ENCODE measurements at places on chromosomes 16 and 17.

GRCh38 chr17:48910370-48910769 is 2.2 kb downstream of the UBE2Z start:
- DNase-seq: no peak

DNA sequence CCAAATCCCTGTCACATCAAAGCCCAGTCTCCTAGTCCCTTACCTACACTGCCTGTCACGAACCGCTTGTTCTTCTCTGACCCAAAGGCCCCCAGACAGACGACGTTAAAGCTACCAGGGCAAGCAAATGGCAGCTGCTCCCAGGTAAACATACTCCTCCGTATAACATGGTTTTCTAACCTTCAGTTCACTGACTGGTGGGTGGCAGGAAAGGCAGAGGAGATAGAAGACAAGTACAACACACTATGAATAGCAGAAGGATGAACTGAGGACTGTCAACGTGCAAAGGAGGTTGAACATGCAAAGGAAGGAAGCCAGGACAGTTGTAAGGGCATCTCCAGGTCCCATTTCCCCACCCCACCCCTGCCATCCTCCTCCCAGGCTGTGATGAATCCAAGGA is 449.8 kb downstream of the SHISA9 start:
- no peak for DNase-seq

GRCh38 chr17:9880582-9880999 is 24.5 kb downstream of the RCVRN start:
- DNase-seq: peak; percentile 32

DNA sequence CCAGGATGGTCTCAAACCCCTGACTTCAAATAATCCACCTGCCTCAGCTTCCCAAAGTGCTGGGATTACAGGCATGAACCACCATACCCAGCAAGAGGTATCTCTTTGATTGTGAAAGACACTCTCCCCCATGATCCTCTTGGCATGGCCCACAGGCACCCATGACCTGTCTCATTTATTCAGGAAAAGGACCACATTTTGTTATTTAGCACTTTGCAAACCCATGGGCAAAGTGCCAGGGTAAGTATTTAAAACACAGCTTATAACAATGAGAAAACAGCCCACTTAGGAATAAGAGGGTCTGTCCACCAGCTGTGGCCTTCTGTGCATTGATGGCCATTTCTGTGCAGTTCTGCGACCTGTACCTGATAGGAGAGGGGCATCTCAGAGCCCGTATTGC is 12.8 kb upstream of the AKTIP start:
- DNase-seq: no peak

- DNase-seq: no peak
These were observed 45.0 kb downstream of the SYNRG start for GRCh38 chr17:37564252-37564651.

- DNase-seq: no peak
These were observed 50.5 kb upstream of the MTMR4 start for GRCh38 chr17:58564971-58565370.

DNA sequence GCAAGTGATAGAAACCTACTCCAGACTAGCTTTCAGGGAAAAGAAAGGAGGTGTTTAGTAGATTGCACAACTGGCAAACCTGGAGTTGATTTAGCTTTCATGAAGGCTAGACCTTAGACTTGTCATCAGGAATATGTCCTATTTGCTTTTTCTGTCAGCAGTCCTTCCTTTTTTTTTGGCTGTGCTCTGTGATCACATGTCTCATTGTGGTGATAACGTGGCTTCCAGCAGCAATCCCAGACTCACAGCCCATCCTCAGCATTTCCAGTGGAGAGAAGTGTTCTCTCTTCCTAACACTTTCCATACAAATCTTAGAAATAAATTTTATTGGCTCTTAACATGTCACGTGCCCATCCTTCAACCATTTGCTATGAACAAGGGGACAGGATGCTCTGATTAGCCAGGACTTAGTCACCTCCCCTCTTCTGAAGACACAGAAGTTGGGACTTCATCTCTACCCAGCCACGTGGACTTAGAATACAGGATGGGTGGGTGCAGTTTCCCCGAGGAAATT is 74.7 kb downstream of the CDH13 start:
- DNase-seq: no peak

GRCh38 chr16:70692873-70693671 is 7.2 kb upstream of the MTSS2 start:
- DNase-seq: no peak

DNA sequence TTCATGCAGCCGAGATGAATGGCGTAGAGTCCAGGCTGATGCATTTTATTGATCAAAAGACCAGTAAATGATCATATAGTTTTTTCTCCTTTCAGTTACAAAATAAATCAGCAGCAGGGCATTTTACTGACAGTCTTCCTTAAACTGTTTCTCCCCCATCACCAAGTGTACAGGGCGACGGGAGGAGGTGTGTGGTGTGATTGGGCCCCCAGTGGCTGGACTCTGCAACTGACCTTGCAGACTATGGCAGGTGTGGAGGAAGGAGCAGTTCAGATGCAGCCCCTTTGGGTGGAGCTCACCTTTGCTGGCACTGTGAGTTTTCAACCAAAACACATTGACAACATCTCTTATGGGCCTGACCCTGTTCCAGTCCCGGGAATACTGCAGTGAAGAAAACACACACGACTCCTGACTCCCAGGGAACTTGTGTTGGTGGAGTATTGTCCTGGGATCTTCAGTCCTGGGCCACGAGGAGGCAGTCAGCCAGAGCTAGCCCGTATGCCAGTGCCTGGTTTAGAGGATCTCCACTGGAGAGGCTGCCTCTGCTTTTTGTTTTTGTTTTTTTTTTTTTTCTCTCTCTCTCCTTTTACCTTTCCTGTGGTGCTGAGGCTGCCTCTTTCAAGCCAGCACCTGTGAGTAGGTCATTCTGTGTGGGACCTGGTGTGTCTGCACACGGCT is 29.8 kb downstream of the KIAA0513 start:
- DNase-seq: no peak

GRCh38 chr16:89407282-89407924 is 83.0 kb downstream of the ANKRD11 start:
- DNase-seq: no peak

DNA sequence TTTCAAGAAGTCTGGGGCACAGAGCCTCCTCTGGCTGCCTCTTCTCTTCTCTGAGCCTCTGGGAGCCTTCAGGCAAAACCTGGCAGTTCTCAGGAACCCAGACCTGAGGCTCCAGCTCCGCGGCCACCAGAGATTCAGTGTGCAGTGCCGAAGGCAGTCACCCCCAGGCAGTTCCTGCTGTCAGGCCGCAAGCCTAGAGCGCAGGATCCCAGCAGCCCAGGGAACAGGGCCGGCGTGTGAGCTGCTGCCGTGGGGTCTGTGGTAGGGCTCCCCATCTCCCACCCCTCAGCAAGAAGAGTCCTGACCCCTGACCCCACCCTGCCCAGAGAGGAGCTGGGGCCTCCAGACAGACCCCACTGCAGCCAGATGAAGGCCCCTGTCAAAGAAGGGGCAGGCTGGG is 78.2 kb downstream of the AMFR start:
- no peak for DNase-seq

- DNase-seq: no peak
These were observed 593.8 kb downstream of the MAF start for GRCh38 chr16:79006765-79007164.

DNA sequence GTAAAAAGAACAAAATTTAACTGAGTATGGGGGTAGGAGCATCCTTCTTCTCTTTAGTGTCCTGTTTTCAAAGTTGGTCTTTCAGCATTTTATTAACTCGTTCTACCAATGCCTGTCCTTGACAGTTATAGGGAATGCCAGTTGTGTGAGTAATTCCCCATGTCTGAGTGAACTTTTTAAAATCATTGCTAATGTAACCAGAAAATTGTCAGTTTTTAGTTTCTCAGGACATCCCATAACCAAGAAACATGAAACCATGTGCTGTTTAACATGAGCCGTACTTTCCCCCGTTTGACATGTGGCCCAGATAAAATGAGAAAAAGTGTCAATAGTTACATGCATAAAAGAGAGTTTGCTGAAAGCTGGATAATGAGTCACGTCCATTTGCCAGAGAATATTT is 71.4 kb upstream of the ARL4D start:
- DNase-seq: no peak

DNA sequence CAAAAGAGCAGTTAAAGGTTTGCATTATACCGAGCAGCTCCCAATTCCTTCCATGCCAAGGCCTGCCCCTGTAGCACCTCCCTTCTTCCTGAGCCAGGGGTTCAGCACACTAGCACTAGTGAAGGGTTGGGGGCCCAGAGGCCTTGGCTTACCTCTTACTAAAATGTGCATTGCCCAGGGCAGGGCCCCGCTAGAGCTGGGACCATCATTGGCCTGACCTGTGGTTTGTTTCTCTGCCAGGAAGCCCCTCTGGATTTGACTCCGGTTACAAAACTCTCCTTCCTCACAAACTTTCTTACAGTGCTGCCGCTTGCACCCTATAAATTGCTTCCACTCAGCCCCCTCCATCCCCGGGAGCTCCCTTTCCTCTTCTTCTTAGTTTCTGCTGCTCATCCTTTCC is 33.8 kb downstream of the MPRIP start:
- no peak for DNase-seq

- no peak for DNase-seq
These were observed 58.1 kb downstream of the TOX3 start for GRCh38 chr16:52488837-52489289.

GRCh38 chr17:73586275-73586832 is 57.9 kb downstream of the SDK2 start:
- no peak for DNase-seq

- DNase-seq: no peak
These were observed 73.7 kb downstream of the MRC2 start for GRCh38 chr17:62700964-62701705.

- DNase-seq: no peak
These were observed 7.4 kb upstream of the OR1A2 start for GRCh38 chr17:3189961-3190360.

- no peak for DNase-seq
These were observed 1.3 kb upstream of the CES3 start for GRCh38 chr16:66959704-66960161.

- DNase-seq: no peak
These were observed 104.6 kb upstream of the ZFHX3 start for GRCh38 chr16:73152386-73153125.

DNA sequence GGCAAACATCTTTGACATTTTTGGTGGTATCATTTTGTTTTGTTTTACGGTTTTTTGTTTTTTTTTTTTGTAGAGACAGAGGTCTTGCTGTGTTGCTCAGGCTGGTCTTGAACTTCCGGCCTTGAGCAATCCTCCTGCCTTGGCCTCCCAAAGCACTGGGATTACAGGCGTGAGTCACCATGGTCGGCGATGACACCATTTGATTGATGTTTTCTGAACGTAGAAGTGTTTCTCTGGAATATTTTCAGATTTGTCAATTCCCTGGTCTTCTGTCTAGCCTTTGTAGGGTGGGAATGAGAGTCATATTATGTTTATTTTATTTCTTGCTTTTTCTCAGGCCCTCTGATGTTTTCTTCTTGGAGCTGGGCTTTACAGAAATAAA is 32.2 kb upstream of the BRD7 start:
- DNase-seq: no peak

DNA sequence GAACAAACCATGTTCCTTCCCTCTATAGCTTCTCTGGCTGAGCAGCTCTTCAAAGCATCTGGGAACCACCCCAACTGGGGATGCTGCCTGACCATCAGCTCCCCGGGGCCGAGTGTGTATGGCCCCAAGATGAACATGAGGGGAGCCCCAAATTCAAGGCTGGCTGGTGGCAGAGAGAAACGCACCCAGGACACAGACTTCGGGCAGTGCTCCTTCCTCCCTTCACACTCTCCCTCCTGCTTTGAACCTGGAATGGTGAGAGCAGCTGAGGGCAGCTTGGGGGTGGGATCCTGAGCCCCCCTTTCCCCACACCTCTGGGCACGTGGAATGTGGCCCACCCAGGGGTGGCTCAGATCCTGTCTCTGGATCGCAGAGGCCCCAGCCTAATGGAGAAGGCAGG is 17.2 kb downstream of the TLE7 start:
- DNase-seq: no peak

GRCh38 chr17:39820987-39821386 is 43.1 kb downstream of the IKZF3 start:
- DNase-seq: no peak

DNA sequence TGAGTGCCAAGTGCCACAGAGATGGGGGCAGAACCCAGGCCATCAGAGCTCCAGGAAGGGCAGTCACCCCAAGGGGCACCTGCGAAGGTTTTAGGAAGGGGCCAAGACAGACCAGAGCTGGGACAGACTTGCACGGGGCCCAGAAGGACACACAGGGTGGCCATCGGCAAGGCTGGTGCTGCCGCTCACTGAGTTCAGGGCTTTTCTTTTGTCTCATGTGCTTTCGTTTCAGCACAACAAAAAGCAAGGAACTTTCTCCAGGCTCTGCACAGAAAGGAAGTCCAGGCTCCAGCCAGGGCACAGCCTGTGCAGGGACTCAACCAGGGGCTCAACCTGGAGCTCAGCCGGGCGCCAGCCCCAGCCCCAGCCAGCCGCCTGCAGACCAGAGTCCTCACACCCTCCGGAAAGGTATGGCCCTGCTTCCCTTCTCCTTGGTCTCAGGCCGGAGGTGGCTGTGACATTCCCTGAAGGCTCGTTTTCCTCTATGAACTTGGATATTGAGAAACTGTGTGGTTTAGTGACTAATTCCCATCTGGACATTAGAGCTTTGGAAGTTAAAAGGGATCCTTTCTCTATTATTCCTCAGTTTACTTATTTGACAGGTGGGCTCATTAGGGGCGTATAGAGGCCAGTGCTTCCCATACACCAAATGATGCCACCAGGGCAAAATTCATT is 37.9 kb downstream of the ELAC2 start:
- no peak for DNase-seq

- peak; percentile 66 for DNase-seq
These were observed 8.9 kb upstream of the RAPGEFL1 start for GRCh38 chr17:40168262-40168832.

DNA sequence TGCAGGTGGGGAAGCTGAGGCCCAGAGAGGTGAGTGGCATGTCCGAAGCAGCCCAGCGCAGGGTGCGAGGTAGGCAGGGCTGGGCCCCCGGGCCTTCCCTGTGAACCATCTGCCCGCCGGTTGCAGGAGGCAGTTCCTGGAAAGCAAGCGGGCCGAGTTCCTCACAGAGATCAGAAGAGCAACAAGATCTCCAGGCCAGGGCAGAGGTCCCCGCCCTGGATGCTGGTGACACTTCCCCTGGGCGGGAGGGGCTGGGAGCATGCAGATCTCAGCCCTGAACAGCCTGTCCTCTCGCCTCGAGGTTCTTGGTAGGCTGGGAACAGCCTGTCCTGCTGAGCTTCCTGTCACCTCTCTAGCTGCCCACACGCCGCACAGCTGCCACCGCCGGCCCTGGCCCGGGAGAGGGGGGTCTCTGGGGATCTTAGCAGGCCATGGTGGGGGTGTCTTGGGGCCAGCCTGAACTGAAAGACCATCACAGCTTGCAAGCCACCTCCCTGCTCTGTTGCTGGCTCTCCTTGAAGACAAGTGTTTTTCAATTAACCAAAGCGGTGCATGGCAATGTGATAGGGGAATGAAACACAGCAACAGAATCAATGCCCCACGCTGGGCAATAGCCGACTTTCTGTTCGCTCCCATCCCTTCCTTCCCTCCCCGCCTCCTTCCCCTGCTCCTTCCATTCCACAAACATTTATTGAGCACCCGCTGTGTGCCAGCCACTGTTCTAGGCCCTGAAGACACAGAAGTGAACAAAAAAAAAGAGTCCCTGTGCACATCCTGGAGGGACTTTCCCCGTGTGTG is 31.7 kb downstream of the SOCS1 start:
- peak; percentile 81 for DNase-seq

Data from GM20000 (cell line).